ENCODE measurements at places on chromosomes 2 and 18.

DNA sequence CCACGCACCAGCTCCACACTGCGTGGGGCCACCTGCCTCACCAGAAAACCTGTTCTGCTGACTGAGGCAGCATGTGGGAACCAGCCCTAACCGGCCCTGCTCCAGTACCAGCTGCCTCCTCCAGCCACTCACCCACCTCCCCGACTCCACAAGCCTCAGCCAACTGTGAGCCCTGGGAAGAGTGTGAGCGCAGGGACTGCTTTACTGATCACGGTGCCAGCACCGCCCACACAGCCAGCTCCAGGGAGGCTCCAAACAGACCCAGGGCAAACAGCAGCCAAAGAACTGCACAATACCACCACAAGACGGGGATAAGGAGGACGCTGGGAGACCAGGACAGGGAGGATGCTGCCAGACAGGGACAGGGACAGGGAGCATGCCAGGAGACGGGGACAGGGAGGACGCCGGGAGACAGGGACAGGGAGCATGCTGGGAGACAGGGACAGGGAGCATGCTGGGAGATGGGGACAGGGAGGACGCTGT, 28.4 kb downstream of the EIPR1 start:
- DNase-seq: no peak

- DNase-seq: no peak
Measured at GRCh38 chr18:64199581-64199980, 50.7 kb upstream of the LINC00305 start.

GRCh38 chr18:48781163-48781987, 169.4 kb downstream of the SMAD7 start:
- no peak for DNase-seq

- DNase-seq: no peak
Measured at GRCh38 chr2:16650287-16651249, 15.1 kb downstream of the CYRIA start.

DNA sequence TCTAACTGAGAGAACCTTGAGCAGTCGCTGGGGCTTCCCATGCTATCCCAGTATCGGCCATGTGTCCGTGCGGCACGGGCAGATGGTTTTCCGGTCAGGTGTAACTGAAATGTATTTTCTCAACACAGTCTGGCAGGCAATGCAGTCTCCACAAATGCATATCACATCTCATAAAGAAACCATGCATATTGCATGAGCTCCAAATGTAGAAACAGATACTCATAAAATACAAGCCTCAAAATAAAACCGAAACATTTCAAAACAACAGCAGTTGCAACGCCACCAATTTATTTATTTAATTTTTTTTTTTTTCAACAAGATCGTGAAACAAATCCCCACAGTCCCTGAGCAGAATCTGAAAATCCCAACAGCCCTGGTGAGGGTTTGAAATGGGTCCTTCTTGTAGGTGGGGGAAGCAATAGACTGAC, 299.4 kb downstream of the LPIN1 start:
- DNase-seq: no peak

GRCh38 chr2:138333677-138334076, 167.9 kb upstream of the SPOPL start:
- no peak for DNase-seq

DNA sequence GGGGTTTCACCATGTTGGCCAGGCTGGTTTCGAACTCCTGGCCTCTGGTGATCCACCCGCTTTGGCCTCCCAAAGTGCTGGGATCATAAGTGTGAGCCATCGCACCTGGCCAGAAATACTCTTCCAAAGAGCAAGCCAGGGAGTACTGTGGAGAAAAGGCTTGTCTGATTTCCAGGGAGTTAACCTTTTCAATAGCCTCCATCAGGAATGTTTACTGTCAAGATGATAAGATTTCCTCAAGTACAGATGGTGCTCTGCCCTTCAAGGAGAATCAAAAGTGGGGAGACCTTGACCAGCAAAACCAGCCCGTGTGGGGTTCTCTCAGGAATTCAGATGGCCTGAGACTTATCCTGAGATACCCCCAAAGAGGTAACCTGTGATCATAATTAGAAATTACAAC, 237.2 kb downstream of the PRKCE start:
- no peak for DNase-seq
